ENCODE measurements at places on chromosomes 1 and 21.

GRCh38 chr1:8115769-8116167, 89.7 kb upstream of the ERRFI1 start:
- DNase-seq: no peak

DNA sequence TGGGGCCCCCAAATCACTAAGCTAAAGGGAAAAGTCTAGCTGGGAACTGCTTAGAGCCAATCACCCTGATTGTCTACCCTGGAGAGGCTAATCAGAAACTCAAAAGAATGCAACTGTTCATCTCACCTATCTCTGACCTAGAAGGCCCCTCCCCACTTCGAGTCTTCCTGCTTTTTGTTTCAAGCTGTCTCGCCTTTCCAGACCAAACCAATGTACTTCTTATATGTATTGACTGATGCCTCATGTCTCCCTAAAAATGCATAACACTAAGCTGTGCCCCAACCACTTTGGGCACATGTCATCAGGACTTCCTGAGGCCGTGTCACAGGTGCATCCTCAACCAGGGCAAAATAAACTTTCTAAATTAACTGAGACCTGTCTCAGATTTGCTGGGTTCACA, 209.5 kb downstream of the APP start:
- DNase-seq: no peak

DNA sequence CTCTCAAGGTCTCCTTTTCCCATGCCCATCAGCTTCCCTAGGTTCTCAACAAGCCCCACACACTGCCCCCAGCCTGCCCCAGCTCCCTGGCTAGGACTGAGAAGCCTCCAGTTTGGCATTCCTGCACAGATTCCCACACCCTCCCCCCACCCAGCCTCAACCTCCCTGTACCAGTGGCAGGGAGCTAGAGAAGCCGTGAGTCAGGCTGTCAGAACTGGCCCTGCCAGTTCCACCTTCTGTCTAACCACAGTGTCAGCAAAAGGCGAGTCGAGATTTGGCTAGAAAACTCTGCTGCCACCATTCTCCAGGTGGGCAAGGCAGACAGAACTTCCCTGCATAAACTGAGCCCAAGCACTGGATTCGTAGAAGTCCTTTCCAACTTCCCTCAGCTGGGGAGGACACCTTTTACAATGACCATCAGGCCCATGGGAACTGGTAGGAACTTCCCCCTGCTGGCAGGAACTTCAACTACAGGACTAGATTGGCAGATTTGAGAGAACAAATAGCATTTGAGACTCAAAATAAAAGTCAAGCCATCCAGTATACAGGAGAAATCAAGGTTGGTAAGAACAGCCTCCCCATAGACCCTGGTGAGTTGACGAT, 31.0 kb downstream of the TNNT2 start:
- no peak for DNase-seq

DNA sequence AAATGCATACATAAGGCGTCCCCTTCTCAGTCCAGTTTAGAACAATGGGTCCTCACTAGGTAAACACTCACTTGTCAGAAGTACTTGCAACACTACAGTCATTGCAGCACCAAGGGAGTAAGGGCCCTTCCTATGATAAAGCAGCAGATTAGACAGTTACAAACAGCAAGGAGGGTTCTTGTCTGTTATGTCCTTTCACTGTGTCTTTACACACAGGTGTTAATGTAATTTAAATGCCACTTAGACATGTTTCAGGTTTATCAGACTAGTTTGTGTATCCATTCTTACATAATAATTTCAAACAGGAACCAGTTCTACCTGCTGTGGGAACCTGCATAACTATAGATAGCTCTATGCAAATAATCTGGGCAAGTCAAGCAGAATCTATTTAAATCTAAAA, 105.6 kb upstream of the USH2A start:
- no peak for DNase-seq

DNA sequence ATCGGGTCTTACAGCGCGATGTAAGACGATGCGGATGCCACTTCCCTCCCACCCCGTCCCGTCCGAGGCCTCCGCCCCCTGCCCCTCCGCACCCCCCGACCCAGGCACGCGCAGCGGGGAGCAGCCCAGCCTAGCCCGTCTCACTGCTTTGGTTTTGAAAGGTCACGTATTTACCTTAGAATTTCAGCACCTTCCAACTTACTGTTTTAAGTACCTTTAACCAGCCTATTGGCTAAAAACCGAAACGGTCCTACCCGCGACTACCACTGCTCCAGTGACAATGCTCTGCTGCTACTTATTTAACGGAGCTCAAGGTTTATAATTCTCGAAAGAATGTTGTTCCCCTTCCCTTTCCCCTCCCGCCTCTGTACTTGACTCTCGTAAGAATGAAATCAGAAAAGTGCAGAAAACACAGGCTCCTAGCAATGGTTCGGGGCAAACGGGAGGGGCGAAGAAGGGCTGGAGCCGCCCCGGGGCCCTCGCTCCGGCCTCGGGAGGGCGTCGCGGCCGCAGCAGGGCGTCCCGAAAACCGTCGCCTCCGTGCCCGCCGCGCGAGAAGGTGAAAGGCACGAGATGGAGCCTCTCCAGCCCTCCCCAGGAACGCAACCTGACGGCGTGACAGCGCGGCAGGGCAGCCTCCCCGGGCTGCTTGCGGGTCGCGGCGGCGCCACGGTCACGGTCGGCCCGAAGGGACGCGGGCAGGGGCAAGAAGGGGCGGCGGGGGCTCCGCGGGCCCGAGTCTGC, 667 bp downstream of the TMEM50B start:
- DNase-seq: peak; percentile 54

DNA sequence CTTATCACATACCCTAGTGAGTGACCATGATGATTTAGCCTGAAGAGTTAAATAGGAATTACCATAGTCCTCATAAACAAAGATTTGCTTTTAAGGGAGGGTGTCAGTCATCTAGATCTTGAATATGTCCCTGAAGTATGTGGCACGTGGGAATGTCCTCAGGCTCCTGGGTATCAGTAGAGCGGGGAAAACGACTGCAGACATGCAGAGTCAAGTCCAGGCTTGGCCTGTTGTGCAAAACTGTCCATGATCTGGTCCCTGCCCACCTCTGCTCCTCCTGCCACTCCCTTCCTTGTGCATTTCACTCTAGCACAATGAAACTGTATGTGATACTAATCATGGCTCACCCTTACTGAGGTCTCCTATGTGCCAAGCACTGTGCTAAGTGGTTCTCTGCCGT, 12.9 kb downstream of the MOV10 start:
- no peak for DNase-seq

DNA sequence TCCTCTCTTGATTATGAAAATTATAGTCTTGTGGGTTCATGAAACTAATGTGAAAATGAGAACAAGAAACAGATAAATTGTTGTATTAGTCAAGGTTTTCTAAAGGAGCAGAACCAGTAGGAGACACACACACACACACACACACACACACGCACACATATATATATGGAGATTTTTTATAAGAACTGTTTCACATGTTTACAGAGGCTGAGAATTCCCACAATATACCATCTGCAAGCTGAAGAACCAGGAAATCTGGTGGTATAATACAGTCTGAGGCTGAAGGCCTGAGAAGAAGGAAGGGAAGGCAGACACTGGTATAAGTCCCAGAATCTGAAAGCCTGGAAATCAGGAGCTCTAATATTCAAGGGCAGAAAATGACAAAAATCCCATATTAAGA, 70.9 kb upstream of the RGS18 start:
- DNase-seq: no peak

DNA sequence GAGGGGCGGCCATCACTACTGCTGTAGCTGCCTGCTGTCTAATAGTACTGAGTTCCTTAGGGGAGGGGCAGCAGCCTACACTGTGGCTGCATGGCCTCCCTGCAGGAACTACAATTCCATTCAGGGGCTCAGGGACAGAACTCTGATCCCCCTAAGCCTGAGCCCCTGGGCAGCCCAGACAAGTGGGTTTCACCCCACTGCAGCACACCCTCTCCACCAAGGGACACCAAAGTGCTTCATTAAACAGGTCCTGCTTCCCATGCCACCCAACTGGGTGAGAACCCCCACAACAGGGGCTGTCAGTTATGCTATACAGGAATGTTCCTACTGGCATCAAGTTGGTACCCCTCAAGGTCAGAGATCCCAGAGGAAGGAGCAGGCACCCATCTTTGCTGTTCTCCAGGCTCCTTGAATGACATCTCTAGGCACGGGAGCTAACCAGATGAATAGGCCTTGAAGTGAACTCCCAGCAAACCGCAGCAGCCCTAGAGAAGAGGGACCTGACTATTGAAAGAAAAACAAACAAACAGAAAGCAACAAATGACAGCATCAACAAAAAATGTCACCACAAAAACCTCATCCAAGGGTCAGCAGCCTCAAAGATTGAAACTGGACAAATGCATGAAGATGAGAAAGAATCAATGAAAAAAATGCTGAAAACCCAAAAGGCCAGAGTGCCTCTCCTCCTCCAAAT, 437.4 kb downstream of the NUF2 start:
- DNase-seq: no peak

GRCh38 chr1:50251702-50252101, 143.0 kb downstream of the ELAVL4 start:
- DNase-seq: no peak

GRCh38 chr1:55673416-55673815, 458.3 kb upstream of the USP24 start:
- DNase-seq: no peak

GRCh38 chr1:158654086-158654485, 32.4 kb downstream of the SPTA1 start:
- no peak for DNase-seq

- DNase-seq: no peak
Measured at GRCh38 chr1:82947278-82947677, 1051.7 kb downstream of the TTLL7 start.

DNA sequence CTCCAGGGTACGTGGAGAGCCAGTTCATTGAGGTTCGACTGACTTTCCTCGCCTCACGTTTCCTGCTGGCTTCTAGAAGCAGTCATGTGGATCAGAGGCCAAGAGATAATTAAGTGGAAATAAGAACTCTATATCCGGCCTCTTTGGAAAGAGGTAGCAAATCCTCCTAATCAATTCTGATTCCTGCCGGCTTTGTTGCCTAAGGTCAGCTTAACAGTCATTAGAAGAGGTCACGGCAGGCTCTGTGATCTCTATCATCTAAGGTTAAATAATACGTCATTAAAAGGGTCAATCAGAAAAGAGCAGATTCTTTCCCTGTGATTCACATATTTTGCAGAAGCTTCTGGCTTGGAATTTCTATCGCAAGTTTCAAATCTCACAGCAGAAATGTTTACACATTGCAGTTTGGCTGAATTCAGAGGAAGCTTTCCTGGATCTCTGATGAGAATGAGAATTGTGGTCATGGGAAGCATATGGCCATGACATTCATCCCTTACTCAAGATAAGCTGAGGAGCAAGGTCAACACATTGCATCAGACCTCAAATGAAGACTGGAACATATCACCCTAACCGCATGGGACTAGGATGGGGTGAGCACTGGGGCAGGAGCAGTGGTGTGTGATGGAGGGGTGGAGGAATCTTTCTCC, 189.4 kb downstream of the PBX1 start:
- DNase-seq: no peak
